ENCODE measurements at places on chromosomes 2 and 18.
A peak's percentile ranks its signal among the peaks of the same experiment; 100 is the strongest.

GRCh38 chr18:48462510-48462909, 53.3 kb upstream of the ZBTB7C start:
- no peak for DNase-seq

DNA sequence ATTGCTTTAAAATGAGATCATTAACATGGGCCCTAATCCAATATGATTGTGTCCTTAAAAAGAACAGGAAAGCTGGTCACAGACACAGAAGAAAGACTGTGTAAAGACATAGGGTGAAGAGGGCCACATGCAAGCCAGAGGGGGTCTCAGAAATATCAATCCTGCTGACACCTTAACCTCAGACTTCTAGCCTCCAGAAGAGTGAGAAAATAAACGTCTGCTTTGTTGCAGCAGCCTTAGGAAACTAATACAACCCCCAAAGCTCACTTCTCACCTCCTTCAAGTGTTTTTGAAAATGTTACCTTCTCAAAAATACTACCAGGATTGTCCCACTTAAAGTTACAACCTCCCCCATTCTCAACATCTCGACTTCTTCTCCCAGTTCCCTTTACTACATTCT, 39.8 kb upstream of the SESTD1 start:
- DNase-seq, result no peak

GRCh38 chr2:584863-585823, 92.1 kb downstream of the TMEM18 start:
- DNase-seq, result peak; percentile 37

- no peak for DNase-seq
These were observed 60.9 kb upstream of the AGAP1 start for GRCh38 chr2:235432741-235433520.

DNA sequence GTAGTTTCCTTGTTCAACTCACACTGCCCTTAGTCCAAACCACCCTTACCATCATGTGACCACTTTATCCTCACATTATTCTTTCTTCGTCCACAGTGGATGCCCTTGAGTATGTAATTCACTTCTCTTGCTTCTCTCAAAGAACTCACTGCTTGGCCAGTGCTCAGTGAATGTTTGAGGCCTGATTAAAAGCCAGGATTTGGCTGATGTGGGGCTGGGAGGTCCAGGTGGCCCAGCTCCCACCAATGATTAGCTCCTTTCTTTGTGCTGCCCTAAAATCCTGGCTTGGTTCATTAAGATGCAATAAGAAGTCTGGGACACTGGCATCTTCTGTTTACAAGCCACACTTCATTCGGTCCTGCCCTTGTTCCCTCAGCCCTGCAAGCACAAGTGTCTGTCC, 97.8 kb upstream of the CELF4 start:
- DNase-seq, result no peak

GRCh38 chr2:198283146-198283545, 478.8 kb downstream of the PLCL1 start:
- no peak for DNase-seq

GRCh38 chr2:45990131-45990530, 307.1 kb upstream of the EPAS1 start:
- no peak for DNase-seq

DNA sequence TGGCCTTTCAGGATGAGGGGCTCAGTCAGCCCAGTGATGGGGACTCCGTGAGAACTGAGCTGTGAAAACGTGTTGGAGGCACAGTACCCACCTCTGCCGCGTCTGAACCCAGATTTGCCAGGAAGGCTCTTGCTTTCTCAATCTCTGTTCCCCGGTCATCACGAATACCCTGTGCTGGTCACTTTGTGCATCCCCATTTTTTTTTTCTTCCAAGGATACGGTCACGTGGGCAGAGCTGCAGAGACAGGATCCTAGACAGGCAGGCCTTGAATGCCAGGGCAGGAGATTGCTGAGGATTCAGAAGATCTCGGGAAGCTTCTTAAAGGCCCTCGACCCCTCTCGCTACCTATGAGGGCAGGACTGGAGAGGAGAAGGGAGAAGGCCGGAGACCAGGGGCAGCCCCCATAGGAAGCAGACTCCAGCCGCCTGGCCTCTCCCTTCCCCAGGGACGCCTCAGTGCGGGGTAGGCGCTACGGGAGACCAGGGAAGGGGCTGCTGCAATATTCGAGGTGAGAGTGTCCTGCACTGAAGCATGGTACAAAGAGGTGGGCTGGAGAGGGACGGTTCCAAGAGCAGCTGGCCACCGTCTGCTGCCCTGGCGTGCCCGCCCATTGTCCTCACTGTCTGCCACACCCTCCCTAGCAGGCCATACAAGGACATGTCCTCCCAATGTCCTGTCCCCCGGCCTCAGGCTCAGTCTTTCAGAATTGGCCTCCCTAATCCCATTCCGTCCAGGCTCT, 29.0 kb upstream of the TAF1B start:
- DNase-seq, result no peak

- DNase-seq, result no peak
These were observed 436.3 kb downstream of the CBLN2 start for GRCh38 chr18:72107647-72108383.

DNA sequence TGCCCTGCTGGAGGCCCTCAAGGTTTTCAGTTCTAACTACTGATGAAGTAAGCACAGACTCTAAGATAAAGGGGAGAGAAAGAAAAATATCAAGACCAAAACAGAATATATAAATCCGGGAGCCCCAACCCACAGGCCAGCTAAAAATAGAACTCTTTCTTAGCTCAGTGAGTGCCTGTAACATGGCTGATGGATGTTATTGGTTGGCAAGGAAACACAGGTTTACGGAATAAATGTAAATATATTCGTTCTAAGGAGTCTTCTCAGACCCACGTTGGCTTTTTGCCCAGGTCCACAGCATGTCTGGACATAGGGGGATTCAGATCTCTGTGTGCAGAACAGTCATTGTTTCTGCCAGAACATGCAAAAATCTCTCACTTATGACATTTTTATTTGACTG, 139.0 kb upstream of the SERPINE2 start:
- no peak for DNase-seq

DNA sequence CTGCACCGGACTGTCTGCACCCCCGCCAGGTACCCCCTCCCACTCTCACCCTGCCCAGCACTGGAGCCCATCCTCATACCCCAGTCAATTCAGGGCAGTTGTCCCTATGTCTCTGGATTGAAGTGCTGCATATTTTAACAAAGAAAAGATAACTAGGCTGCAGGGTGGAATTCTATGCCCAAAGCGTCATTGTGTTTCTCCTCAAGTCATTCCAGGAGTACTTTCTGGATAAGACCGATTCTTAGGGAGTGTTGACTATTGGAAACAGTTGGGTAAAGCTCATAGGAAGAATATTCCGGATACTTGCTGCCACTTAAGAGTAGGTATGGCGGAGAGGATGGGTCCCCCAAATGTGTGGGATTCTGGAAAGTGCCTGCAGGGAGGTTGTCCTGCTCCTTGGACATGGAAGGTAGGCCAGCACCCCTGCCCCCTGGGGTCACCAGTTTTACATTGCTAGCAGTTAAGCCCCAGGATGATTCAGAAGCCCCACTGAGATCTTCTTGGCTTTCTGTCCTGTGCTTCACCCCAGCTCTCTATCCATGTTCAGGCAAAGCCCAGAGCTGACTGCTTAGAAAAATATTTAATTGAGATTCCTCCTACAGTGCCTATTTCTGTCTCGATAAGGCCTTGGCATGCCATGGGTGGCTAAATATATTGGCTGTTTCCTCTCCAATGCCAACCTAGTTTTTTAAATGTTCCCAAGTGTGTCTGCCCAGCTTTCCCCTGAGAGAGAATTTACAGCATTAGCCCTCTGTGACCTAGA, 48.2 kb downstream of the RPL37A start:
- no peak for DNase-seq

GRCh38 chr2:48587560-48587959, 30.1 kb upstream of the GTF2A1L start:
- DNase-seq, result no peak

GRCh38 chr2:46917628-46918027, 2.0 kb upstream of the MCFD2 start:
- no peak for DNase-seq

DNA sequence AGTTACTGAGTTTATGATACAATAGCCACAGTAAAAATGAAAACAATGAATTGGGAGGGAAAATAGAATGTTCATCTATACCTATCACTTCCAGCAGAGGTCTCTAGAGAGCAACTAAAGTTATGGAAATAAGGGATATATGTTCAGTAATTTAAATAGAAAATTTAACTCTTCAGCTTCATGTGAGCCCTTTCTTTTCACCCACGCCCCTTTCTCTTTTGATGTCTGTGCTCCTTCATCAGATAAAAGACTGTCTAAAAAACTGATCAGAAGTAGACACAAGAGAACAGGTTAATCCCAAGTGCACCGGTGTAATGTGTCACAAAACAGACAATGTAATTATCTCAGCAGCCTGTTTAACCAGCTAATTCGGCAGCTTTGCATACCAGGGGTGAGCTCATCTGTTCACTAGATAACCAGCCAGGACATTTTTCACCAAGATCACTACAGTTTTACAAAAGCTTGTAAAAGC, 238.5 kb upstream of the ERBB4 start:
- DNase-seq, result peak; percentile 25

GRCh38 chr2:55611997-55612396, 5.4 kb downstream of the PPP4R3B start:
- DNase-seq, result no peak

GRCh38 chr2:221088506-221088905, 483.6 kb downstream of the EPHA4 start:
- no peak for DNase-seq

DNA sequence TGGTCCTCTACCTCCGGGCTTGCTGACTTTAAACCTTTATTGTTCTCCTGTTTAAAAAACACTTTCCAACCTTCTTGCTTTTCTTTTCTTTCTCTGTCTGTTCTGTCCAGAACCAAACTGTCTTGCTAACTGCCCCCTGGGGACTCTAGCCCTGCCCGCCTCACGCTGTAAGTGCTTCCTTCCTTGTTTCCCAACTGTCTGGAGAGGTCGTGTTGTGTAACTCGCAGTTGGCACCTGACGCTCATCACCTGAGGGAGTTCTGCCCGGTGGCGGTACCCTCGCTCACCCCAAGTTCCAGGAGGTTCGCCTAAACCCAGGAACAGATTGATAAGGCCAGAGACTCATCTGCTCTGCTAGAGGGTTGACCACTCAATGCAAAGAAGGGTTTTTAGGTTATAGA, 123.4 kb downstream of the MTCL1 start:
- DNase-seq, result no peak

- no peak for DNase-seq
These were observed 848.8 kb upstream of the KLHL29 start for GRCh38 chr2:22536133-22536532.

GRCh38 chr2:70104231-70105111, 17.2 kb downstream of the PCBP1 start:
- peak; percentile 52 for DNase-seq

DNA sequence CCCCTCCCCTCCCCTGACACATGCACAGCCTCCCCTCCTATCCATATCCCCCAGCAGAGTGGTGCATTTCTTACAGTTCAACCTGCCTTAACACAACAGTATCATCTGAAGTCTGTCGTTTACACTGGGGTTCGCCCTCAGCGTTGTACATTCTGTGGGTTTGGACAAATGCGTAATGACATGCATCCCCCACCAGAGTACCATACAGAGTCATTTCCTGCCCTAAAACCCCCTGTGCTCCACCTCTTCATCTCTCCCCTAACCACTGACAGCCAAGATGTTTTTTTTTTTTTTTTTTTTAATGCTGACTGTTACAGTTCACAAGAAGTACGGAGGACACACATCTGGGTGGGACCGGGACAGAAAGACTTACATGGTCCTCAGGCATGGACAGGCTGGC, 22.6 kb downstream of the POMC start:
- DNase-seq, result no peak

- DNase-seq, result no peak
These were observed 585.8 kb upstream of the CHAC2 start for GRCh38 chr2:53181759-53182158.

- peak; percentile 52 for DNase-seq
These were observed 158.4 kb downstream of the BCL2 start for GRCh38 chr18:63161032-63161760.

- no peak for DNase-seq
These were observed 45.6 kb upstream of the ITGAV start for GRCh38 chr2:186544255-186544675.

DNA sequence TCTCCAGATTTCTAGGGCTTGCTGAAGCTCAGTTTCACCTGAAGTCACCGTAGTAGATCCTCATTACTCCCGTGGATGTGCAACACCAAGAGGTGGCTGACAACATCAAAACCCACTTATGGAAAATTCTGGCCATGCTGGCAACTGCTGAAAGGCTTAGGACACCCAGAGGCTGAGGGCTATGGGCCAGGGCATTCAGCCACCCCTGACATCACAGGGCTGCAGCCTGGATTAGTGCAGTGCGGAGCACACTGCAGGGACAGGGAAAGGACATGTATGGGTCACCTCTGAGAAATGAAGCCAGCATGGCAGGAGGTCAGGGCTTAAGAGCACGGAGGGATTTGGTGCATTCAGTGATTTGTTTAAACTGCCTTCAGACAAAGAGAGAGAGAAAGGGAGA, 300.6 kb downstream of the TDRD15 start:
- DNase-seq, result no peak

DNA sequence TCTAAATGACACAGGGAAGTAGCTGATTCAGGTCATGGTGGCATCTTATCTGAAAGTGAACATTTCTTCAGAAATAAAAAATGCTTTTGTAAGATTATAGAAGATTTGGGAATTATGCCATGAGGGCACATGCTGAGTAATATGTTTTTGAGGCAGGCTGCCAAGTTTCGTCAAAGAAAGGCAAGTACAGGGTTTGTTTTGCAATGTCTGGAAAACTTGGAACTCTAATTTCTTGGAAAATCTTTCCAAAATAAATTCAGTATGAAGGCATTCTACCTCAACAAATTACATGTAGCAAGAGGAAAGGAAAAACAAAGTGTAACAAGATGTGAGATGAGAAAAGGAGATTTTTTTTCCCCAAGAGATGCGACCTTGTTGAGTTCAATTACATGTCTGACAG, 167.7 kb downstream of the PLCL1 start:
- DNase-seq, result no peak

- peak; percentile 42 for DNase-seq
These were observed 107.3 kb downstream of the CABYR start for GRCh38 chr18:24246143-24246542.

GRCh38 chr18:69871363-69871762, 76.3 kb downstream of the CD226 start:
- no peak for DNase-seq
